ENCODE measurements at places on chromosomes 12 and 14.
A peak's percentile ranks its signal among the peaks of the same experiment; 100 is the strongest.

DNA sequence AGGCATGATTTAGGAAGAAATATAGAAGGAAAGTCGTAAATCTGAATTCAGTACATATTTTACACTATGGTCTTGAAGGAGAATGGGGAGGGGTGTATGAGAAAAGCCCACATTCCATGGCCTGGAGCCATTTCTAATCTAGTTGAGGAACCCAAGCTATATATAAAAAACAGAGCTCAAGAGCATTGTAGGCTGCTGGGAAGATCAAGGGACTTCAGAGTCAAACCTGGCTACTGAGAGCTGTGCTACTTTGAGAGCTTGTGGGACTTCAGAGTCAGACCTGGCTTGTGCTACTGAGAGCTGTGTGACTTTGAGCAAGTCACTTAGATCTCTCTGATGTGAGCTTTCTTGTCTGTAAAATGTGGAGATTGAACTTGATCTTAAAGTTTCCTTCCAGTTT is 58.7 kb downstream of the TBK1 start:
- DNase-seq: no peak

DNA sequence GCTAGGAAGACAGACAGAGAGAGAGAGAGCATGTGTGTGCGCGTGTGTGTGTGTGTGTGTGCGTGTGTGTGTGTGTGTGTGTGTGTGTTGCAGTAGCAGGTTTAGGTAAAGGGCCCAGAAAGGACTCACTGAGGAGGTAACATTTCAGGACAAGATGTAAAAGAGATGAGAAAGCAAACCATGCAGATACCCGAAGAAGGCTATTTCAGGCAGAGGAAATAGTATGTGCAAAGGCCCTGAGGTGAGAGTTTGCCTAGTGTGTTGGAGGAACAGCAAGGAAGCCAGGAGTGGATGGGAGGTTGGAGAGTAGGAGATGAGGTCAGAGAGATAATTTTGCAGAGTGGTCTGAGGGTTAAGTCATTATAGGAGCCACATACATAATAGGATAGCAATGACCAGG is 754.3 kb upstream of the TBX3 start:
- DNase-seq: no peak

DNA sequence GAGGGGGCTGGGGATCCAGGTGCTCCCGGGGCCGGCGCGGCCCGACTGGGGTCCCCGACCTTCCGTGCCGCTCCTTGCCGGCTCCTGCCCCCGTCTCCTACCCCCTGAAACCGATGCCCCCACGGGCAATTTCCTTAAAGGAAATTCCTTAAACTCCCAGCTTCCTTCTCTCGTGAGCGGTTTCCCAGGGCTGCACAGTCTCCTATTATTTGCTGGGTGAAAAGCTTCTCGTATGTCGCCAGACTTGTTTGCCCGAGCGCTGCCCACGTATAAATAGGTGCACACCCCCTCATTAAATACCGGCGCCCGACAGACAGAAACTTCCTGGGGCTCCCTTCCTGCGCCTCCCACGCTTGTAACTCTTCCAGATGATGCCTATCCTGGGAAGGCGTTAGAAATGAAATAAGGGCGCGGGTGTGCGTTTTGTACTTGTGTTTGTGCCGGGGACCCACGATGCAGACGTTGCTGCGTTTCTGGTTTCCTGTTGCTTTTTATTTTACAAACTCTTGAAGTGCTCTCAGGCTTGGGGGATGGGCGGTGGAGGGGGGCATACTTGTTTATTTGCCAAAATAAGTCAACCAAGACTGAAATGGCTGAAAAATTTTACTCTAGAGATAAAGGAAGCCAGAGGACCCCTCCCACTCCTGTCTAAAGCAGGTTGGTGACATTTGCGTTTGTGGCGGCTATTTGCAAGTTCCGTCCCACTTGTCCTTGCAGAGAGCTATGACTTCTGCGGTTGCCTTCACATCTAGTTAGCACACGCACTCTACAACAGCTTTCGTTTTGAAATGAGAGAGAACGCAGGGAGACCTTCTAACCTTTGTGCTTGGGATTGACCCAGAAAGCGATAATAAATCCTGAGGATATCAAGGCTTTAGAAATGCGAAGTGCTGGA is 1.0 kb downstream of the HIP1R start:
- no peak for DNase-seq

GRCh38 chr12:120276734-120277133 is 11.2 kb upstream of the PXN start:
- DNase-seq: no peak

DNA sequence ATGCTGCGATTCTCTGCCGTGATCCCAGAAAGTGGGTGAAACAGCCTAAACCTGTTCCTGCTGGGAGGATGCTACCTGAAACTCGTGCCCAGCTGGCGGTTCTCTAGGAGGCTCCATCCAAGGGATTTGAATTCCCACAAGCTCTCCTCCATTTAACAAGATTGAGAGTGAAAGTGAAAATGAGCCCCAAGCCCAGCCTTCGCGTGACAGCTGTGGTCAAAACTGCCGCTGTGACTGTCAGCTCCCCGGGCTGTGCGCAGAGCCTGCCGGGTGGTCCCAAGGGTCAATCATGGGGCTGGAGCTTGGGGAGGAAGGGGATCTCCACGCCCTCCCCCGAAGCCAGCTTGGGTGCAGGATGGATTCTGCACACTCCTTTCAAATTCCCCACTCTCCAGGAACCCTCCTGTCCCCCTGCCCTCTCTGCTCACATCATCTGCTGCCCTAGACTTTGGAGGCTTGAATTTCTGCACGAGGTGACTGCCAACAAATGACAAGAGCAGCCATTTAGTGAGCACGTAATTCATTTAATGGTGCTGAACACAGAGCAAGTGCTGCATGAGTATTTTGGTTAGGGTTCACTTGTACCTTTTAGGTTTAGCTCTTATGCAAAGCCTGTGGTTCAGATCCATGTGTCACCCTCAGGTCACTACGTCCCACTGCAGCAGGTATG is 5.3 kb downstream of the ASB2 start:
- peak; percentile 70 for DNase-seq

DNA sequence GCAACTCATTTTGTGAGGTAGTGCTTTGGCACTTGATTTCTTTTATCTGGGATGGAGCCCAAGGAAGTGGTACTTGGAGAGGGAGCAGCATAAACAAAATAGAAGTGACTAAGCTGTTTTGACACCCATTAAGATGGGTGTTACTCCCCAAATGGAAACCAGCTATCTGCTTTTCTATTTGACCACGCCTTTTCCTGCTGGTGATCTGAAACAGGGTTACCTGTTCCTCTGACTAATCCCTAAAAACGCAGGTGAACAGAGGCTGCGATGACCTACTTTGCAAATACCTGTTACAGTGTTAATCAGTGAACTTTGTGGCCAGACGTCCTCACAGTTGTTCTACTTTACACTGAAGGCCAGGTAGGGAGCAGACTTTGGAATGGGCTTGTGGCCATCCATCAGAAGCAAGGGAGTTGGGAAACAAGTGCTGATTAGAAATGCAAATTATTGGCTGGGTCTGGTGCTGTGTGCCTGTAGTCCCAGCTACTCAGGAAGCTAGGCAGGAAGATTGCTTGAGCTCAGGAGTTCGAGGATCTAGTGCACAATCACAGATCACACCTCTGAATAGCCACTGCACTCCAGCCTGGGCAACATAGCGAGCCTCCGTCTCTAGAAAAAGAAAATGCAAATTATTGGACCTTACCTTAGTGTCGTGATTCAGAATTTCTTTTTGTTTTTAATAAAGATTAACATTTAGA is 58.3 kb upstream of the HECTD1 start:
- no peak for DNase-seq

GRCh38 chr14:77186911-77187648 is 5.5 kb downstream of the TMEM63C start:
- no peak for DNase-seq

- no peak for DNase-seq
Observed at GRCh38 chr14:42229976-42230375, 623.3 kb downstream of the LRFN5 start.

- no peak for DNase-seq
Observed at GRCh38 chr12:2333491-2334195, 280.9 kb downstream of the CACNA1C start.

DNA sequence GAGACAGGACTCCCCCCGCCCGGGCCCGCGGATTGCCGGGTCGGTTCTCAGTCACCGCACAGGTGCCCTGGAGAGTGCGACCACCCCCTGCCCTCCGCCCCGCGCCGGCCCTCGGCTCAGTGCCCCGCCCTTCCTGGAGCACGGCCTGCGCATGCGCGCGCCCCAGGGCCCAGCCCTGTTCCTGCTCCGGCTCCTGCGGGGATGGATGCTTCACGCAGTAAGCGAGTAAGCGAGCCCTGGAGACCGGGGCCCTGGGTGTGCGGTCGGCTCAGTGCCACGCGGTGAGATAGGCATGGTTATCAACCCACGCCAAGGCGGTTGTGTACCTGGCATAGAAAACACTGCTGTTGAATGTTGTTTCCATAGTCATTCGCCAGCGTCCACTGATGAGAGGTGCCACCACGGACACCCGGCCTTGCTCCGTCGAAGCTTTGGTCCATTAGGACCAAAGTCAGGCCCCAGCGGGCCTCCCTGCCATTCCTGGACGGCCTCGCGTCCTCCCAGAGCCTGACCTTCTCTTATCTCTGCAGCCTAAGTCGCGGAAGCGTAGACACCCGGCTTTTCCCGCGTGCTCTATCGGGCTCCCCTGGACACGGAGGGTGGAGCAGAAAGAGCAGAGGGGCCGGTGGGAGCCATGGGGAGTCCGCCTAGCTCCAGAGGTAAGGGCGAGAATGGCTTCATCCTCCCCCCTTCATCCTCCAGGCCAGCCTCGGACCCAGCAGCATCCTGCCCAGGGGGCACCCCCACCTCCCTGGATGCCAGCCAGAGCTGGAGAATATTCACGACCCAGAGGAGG is 90.6 kb downstream of the PAPOLA start:
- DNase-seq: peak; percentile 54

GRCh38 chr12:107732365-107732764 is 28.6 kb downstream of the PRDM4 start:
- no peak for DNase-seq

DNA sequence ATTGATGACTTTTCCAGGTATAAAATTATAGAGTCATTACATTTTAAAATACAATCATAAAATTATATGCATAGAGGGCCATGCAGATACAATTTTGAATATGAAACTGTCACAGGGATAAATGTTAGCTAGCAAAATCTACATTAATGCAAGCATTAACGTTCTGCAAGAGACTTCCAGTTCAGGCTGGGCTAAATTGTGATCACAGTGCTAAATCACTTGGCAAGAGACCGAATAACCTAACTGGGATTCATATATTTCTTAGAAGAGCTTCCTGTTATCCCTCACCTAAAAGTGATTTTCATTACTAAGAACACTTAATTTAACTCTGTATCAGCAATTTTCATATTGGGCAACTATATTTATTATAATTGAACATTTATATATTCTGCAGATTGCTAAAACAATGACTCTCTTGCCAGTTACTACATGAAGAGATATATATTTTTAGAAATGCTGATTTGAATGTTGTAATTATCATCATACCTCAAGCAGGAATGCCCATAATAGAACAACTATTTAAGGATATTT is 83.2 kb downstream of the MGAT4C start:
- no peak for DNase-seq

DNA sequence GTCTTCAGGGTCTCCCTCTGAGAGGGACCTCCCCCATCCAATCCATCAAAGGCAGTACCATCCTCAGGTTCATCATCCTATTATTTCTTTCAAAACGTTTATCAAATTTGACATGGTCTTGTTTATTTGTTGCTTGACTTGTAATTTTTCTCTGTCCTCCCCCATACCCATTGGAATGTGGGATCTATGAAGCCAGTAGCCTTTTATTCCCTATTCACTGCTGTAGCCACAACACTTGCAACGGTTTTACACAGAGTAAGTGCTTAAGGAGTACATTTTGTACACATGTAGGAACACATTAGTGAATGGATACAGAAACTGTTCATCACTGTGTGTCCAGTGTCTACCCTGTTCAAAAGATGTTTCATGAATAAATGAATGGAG is 41.5 kb downstream of the IGF1 start:
- DNase-seq: no peak

GRCh38 chr12:12086362-12086761 is 15.6 kb downstream of the BCL2L14 start:
- no peak for DNase-seq

DNA sequence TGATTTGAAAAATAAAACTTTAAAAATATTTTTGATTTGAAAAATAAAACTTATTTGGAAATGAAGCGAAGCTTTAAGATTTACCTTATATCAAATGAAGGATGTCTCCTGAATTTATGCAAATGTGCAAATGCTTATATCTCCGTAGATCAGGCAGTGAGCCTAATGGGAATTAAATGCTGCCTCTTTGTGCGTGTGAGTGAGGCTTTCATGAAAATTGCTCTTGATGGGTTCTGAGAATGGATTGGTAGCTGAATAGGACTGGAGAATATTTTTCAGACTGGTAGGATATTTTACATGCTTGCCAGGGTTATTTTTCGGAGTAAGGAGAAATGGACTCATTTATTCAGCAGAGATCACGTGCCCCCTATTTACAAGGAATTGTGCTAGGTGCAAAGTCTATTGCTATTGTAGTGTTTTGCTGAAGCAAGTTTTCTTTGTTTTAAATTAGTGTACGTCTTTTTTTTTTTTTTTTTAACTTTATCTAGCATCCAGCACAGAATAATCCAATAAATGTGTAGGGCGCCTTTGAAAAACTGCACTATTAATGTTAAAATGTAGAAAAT is 2.4 kb downstream of the VRK1 start:
- no peak for DNase-seq

DNA sequence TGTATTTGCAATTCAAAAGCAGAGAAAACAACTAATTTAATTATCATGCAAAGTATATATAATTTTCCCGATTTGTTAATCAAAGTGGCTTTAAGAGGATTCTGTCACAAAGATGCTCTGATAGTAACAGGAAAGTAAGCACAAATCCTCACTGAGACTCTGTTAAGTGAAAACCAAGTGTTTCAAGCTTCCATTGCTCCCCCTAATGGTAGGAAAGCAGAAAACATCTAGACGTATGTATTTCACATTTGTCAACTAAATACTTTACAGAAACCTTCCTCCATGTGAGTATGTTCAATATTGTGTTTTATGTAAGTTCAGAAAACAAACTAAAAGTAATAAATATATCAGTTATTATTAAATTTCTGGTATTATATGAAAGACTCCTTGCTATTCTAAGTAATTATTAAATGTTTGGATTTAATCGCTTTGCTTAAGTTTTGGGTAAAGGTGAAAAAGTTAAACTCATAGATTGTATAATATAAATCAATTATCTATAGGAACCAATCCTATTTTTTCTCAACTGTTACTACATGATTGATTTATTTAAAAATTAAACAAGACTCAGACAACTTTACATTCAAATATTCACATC is 1.5 kb upstream of the NTS start:
- DNase-seq: no peak

Measured in stimulated activated CD8-positive, alpha-beta memory T cell treated with anti-CD3 and anti-CD28 coated beads, Interleukin-15, amount 100 ng/mL, for 48 hours (primary cell).